ENCODE measurements at places on chromosomes 6 and 20. TPM values are rescaled to one million over a fixed set of nuclear protein-coding genes. Genes with fewer than 3 reads are reported as not detected.

- no peak for DNase-seq
Measured at GRCh38 chr6:16841241-16841640, 80.0 kb upstream of the ATXN1 start.

- no peak for DNase-seq
Measured at GRCh38 chr20:62651285-62652021, 9.2 kb downstream of the SLCO4A1 start.

DNA sequence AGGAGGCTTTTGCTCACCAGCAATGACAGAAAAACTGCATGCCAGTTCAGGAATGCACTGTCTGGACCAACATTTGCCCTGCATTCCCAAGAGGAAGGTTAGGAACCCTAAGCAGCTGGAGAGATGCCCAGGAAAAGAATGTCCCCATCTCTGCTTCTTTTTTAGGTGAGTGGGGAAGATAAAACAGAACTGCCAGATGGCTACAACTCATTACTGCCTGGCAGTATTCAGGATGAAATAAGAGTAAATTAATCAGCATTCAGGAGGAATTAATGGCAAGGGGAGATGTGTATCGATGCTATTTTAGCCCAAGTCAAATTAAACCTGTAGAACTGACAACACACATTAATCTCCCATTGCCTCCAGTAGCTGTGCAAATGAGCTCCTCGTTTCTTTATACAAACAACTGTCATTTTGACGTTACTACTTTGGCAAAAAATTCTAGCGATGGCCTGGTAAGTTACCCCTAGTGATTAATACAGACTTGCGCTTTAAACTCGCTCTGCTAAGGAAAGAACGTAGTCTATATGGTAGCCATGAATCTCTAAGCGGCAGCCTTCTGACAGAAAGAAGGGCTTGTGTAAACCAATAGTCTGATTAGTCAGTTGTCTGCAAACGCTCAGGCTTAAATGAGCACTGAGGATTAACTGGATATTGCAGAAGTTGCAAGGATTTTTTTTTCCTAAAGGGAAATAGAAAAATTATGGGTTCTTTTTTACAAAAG lies 16.7 kb upstream of the SMLR1 start:
- no peak for DNase-seq

GRCh38 chr6:12232339-12232738 lies 57.8 kb upstream of the EDN1 start:
- no peak for DNase-seq

DNA sequence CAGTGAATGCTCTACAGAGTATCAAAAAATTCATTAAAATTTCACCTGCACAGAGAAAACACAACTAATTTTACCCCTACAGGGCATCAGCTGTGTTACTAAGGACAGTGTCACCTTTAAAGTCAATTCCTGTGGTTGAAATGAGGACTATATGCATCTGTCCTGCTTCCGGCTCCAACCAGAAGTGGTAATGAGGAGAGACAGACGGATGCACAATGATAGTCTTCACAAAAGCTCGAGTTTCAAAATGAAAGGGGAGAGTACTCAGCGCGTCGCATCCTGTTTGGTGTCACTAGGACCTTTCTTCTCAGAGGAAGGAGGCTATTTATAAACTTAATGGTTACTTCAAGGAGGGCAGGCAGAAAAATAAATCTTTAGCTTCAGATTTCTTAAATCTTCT lies 86.5 kb downstream of the LYRM4 start:
- no peak for DNase-seq

- no peak for DNase-seq
Measured at GRCh38 chr6:41247882-41248705, 19.9 kb downstream of the TREML4 start.

DNA sequence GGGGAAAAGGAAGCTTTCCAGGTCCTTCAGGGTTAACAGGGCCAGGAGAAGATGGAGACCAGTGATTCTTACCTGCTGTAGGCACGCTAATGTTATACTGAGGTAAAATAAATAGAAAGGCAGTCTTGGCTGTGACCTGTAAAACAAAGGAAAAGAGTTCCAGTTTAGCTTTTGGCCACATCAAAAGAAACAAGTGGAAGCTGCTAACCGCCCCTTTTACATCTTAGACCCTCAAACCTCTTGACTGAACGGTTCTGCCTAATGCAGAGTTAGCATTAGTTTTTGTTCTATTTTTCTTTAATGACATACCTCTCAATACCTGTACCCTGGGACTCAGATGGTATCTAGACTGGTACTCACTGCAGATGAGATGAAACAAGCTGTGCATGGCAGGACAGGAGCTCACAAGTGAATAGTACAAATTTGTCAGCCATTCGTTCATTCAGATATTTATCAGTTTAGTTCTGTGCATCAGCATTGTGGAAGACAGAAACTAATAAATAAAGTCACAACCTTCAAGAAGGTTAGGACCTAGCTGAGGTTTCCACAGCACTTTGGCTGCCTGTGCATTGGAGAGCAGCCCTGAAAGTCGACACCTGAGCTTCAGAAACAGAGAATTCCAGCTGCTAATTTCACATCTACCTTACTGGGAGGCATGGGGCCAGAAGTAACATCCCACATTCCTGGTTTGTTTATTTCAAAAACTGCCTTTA lies 41.0 kb downstream of the TRAM2 start:
- DNase-seq, result no peak

- peak; percentile 76 for DNase-seq
Measured at GRCh38 chr6:25660512-25660911, 8.5 kb downstream of the SCGN start.

DNA sequence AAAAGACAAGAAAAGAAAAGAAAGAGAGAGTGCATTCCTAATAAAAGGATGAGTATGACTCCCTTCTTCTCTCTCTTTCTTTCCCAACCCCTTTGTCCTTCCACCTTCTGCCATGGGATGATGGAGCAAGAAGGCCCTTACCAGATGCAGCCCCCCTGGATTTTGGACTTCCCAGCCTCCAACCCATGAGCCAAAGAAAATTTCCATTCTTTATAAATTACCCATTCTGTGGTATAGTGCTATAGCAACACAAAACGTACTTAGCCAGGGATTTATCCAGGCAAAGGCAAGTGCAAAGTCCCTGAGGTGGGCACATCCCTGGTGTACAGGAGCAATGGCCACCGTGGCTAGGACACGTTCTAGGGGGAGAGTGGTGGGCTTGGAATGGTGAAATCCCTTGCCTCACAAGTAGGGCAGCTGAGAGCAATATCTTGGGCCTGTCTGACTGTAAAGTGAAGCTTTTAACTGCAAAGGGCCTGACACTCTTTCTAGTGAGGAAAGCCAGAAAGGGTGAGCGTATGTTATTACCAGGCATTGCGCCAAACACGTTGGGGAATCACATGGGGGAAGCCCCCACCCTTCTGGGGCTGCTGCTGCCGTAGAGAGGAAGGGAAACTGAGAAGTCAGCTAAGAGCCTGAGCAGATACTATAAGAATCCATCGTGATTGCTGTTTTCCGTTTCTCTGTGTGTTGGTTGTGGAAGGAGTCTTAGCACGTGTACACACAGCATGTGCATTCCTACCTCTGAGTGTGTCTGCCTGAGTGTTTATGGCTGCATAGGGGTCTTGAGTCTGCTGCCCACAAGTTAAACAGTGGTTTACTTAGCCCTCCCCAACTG lies 50.7 kb upstream of the SIRPA start:
- DNase-seq, result no peak

DNA sequence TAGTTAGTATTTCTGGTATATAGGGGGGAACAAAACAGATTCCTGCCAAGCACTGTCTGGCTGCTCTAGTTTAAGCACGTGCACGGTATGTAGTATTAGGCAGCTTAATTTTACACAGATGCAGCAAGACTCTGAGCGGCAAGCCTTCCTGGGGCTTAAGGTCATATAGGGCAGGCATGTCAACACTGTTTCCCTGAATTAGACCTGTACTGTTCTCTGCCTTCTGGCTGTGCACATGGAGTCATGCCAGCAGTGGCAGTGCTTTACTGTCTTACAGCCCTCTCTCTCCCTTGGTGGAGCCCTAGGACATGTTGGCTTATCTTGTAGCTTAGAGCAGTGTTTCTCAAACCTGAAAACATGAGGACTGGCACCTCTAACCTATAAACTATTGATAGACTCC lies 56.6 kb downstream of the PHF20 start:
- no peak for DNase-seq

DNA sequence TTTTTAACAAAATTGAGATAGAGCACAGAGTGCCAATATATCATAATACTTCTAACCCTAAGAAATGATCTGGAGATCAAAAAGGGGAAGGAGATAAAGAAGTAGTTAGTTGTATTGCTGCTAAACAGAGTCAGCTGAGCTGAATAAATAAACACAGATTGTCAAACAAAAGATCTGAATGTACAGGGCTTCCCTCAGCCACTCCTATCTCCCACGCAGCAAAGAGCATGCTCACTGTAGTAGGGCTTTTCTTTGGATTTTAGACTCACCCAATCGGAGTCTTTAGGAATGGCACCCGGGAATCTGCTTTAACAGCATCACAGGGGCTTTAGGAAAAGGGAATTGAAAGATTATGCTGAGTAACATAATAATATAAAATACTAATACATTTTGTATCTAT lies 222.2 kb upstream of the STXBP5 start:
- no peak for DNase-seq

- DNase-seq, result no peak
Measured at GRCh38 chr6:139149383-139149782, 14.5 kb downstream of the HECA start.

- DNase-seq, result no peak
Measured at GRCh38 chr6:125798734-125799508, 8.2 kb downstream of the NCOA7 start.

GRCh38 chr6:88179692-88180091 lies 13.5 kb upstream of the CNR1 start:
- DNase-seq, result no peak

- DNase-seq, result peak; percentile 80
Measured at GRCh38 chr20:49534255-49534712, 33.7 kb downstream of the PTGIS start.

DNA sequence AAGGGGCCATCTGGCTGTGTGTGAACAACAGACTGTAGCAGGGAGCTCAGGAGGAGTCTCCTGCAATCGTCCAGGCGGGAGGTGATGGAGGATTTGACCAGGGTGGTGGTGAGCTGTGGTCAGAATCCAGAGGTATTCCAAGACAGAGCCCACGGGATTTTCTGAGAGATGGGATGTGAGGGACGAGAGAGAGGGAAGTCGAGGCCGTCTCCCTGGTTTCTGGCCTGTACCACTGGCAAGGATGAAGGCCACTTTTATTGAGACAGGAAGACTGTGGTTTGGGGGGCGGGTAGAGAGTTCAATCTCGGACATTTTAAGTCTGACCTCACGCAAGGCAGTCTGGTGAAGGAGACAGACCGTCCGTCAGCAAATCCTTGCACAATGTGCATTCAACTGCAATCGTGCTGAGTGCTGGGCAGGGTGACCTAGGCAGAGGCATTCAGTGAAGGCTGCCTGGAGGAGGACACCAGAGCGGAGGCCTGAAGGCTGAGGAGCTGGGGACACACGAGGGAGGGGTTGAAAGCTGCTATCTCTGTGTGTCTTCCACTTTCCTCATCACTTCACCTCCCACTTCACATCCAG lies 53.9 kb downstream of the PREX1 start:
- no peak for DNase-seq

GRCh38 chr6:70180183-70180900 lies 122.5 kb downstream of the COL9A1 start:
- no peak for DNase-seq

DNA sequence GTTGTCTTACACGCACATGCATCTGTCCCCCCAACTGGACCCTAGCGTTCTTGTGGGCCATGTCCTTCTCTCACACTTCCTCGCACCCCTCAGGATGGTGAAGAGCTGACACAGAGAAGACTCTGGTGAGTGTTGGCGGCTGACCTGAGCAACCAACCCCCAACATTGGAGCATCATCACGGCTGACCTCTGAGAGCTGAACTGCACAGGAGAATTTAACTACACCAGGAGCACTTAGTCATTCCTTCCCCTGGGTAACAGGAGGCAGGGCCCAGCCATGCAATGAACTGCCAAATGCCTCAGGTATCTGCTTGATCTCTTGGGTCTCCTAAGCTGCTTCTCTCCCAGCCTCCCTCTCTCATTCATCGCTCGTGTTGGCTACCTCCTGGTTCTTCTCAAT lies 88.5 kb downstream of the PSMG4 start:
- DNase-seq, result no peak

GRCh38 chr6:20365456-20365855 lies 36.2 kb upstream of the E2F3 start:
- DNase-seq, result no peak

DNA sequence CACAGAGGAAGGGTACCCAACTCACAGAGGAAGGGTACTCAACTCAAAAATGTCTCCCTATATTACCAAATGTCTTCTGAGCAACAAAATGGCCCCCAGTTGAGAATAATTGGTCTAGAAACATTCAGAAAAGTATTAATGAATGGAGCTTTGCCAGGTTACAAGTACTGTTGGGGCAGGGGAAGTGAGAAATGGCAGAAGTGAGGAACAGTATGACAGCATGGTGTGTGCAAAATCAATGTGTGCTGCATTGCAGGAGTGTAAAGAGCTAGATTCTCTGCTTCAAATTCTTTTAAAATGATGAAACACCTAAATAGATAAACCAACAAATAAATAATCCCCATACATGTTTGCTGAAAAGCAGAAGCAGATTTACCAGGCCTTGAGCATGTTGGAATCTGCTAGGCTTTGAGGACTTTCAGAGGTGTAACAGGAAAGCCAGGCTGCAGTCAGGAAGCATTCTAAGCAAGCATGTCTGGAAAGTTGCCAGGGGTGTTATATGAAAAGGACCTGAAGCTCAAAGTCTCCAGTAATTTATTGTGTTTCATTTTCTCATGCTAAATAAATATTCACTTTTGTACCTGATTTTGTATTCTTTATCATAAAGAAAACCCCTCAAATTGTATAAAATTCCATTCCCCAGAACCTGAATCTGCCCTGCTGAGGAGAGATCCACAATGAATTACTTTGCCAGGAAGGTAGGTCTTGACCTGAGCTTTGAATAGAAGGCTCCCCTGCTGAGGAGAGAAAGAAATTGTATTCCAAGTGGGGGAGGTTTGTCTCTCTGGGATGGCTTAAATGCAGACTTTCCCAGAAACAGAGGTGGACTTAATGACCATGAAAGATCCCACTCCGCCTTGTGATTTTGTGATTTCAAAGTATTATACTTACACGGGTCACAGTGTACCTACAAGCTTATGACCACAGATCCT lies 265.0 kb upstream of the MARCKS start:
- no peak for DNase-seq

- DNase-seq, result no peak
Measured at GRCh38 chr6:36716476-36717093, 19.0 kb downstream of the RAB44 start.

GRCh38 chr20:41094353-41095055 lies 42.8 kb upstream of the PLCG1 start:
- no peak for DNase-seq

- no peak for DNase-seq
Measured at GRCh38 chr20:48815537-48815936, 12.3 kb downstream of the PREX1 start.

The TMEM74B gene
- polyA plus RNA-seq, result 3.7 TPM

The EYA2 gene
- polyA plus RNA-seq, result 4.5 TPM

The GRM1 gene
- polyA plus RNA-seq, result 0.05 TPM

The SIRPB1 gene
- 0.56 TPM for polyA plus RNA-seq

The CRIP3 gene
- polyA plus RNA-seq, result 2.1 TPM

The PSORS1C2 gene
- polyA plus RNA-seq, result not detected

The OOEP gene
- polyA plus RNA-seq, result not detected

The LKAAEAR1 gene
- polyA plus RNA-seq, result 0.60 TPM

The HTR1E gene
- polyA plus RNA-seq, result not detected

All from A549 (cell line).